ENCODE measurements at places on chromosomes 13 and 19.
A peak's percentile ranks its signal among the peaks of the same experiment; 100 is the strongest.

GRCh38 chr19:28936001-28936400 lies 276.9 kb downstream of the UQCRFS1 start:
- DNase-seq, result no peak

- DNase-seq, result no peak
These were observed 8.8 kb downstream of the GPC6 start for GRCh38 chr13:93235258-93236015.

- DNase-seq, result no peak
These were observed at the start of gene MAB21L1 for GRCh38 chr13:35475960-35476943. TSS of gene MAB21L1 (minus strand) at chr13:35476689. CDS start at chr13:35476138, 551 bp downstream.

DNA sequence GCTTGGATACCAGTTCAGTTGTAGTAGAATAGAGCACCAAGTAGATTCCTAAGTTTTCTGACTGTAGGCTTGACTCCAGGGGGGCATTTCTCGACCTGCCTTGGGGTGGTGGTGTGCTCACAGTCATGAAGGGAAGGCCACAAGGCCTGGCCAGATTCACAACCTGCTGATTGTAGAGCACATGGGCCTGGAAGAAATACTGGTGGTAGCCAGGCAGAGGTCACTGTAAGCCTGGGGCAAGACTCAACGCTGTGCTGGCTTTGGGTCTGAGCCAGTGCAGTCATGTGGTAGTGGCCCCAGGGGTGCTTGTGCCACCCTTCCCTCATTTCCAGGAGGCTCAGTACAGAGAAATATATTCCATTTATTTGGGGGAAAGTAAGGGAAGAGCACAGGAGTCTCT lies 832.3 kb upstream of the SLC10A2 start:
- no peak for DNase-seq

DNA sequence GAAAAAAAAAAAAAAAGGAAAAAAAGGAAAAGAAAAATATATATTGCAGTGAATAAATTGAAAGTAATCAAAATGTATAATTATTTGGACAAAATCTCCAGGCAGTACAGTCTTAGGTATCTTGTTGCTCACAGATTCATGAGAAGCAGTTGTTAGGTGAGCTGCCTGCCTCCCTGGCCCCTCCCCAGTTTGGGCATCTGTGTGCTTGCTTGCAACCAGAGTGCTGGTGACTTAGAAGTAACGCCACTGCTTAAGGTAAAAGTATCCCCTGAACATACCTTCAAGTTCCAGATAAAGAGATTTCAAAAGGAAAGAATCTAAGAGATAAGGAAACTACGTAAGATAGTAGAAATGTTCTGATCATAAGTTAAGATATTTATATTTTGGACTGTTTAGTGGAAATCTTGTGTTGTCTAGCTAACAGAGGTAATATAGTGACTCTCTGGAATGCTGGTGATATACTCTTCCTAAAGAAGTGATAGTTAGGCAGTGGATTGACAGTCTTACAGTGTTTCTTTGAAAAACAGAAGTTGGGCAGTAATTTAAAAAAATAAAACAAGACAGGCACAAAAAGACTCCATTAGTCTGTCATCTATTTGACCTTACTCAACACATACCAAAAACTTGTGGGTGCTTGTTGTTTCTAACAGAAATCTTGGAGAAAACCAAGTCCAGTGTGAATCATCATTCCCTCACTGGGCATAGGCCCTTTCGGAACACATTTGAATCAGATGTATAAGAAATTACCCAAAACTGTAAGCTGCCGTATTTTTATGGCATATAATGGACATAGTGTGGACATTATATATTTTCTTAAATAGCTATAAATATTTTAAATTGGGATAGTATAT lies 38.3 kb upstream of the KCTD4 start:
- no peak for DNase-seq

DNA sequence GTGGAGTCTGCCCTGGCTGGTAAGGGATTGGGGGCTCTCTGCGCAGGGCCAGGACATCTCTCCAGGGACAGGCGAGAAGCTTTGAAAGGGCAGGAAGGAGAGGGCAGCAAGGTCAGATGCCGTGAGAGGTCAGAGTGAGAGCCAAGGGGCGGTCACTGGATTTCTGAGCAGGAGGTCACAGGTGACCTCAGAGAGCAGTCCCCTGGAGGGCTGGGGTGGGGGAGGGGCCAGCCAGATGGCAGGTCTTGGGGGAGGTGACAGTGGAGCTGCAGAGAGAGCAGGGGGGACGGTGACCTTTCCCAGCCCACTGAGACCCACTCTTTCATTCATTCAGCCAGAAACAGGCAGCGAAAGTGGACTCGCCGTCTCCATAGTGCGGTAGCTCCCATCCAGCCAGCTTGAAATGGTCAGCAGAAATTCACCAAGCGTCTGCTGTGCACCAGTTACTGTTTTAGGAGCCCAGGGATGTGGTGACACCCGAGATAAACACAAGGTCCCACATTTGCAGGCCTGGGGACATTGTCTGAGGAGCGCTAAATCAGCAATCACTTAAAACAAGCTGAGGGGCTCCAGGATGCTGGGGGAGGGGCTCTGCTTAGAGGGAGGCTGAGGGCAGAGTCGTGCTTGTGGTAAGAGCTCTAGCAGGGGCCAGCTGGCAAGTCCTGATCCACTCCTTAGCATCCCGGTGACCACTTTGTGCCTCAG lies 10.2 kb downstream of the CARM1 start:
- no peak for DNase-seq

- DNase-seq, result peak; percentile 68
These were observed 168.8 kb downstream of the COL4A1 start for GRCh38 chr13:110138010-110138699.
